Activated CD4-positive, CD25-positive, alpha-beta regulatory T cell treated with anti-CD3 and anti-CD28 coated beads, Interleukin-2, amount 50 U/mL, for 24 hours (primary cell): ENCODE measurements at places on chromosomes 12 and 14.

- no peak for ATAC-seq
Observed at GRCh38 chr14:20760950-20761349, 7.3 kb upstream of the EDDM3B start.

- peak; percentile 79 for ATAC-seq
Observed at GRCh38 chr12:12439636-12440035, 82.8 kb downstream of the BORCS5 start.

GRCh38 chr12:19994968-19995367 is 373.4 kb upstream of the PDE3A start:
- ATAC-seq: no peak

DNA sequence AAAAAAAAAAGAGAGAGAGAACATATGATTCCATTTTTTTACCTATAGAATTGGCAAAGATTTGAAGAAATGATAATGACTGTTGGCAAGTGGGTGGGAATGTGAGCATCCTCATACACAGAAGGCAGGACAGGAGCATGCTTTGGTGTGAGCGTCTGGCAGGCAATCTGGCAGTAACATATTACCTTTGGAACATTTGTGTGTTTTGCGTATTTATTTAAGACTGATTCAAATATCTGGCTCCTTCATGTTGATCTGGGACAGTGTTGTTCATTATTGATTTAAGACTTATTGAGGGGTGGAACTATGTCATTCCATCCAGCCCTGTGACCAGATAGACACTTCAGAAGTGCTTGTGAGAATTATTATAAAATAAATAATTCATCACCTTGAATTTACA is 53.1 kb downstream of the PPP1R36 start:
- ATAC-seq: no peak

DNA sequence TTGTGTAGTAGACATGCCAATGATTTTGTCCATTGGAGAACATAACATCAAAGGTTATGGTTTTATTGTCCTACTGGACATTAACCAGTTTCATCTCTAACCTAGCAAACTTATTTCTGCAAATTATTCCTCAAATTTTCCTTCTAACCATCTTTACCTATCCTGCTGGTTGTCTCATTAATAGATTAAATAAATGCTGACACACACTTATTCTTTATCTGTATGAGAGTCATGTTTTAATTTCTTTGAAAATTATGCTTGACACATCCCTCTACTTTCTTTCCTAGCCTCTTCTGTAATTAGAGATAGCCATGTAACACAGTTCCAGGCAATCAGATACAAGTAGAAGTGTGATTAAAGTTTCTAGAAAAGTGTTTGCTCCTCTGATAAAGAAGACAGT is 98.9 kb downstream of the RPS29 start:
- no peak for ATAC-seq

GRCh38 chr14:46369391-46369790 is 282.2 kb downstream of the RPL10L start:
- no peak for ATAC-seq

GRCh38 chr14:77301103-77301502 is 19.6 kb downstream of the POMT2 start:
- ATAC-seq: no peak

DNA sequence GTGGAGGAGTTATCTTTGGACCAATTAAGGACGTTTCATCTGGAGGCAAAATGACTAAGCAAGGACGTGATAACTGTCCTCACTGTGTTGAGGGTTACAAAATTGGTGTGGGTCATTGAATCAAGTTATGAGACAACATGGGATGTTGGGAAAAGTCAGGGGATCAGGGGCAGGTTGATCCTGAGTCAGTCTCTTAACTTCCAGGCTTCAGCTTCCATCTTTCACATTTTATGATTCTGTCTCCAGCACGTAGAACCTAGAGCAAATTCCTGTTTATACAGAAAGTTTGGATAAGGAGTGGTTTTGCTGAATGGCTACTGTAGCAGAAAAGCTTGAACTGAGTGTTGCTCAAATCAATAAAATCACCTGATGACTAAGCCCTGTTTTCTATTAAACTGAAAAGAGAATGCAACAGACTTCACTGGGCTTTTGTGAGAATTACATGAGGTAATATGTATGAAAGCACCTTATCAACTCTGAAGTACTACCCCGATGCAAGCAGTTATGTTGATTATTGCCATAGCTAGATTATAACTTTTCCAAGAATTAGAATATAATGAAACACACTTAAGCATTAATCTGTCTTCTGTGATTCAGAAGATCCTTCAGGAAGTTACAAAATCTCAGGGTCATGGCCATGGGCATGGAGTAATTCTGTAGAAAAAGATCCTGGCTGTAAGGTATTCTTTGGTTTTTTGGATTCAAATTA is 184.8 kb downstream of the ETV6 start:
- peak; percentile 17 for ATAC-seq

DNA sequence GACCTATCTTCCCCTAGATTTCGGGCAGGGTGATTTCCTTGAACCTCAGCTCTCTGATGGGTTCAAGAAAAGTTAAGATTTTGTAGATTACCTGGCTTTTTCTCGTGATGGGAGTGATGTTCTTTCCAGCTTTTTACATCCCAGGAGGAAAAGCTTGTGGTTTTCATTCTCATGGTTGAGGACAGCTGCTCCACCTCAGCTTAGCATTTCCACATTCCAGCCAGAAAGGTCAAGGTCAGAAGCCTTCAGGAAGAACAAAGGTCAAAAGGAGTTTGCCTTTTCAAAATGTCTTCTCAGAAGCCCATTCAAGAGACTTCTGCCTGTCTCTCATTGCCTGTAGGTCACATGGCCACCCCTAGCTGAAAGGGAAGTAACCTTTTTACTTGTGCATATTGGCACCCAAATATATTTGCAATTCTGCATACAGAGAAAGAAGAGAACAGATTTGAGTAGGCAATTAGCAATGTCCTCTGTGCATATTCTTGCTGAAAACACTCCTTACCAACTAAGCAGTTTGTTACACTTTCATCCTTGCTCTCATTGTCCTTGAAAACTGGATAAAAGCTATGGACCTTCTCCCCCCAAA is 6.6 kb upstream of the ADGRD1 start:
- no peak for ATAC-seq

GRCh38 chr12:96670334-96670899 is 181.0 kb downstream of the CFAP54 start:
- ATAC-seq: no peak

DNA sequence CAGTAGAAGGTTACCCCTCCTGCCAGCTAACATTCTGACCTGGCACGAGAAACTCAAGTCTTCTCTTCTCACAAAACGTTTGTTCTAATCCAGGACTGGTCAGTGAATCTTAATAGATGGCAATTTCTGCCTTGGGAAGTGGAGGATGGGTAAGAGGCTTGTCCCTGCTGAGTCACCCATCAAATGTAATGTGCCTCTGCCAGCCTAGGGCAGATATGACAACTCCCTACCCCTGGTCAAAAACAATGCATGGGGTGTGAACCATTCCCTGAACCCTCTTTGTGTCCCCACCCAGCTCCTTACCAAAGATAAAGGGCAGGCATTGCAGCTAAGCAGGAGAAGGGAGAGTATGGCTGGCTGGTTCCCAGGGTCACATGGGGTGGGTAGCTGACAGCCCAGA is 1052.9 kb downstream of the GALC start:
- ATAC-seq: no peak

DNA sequence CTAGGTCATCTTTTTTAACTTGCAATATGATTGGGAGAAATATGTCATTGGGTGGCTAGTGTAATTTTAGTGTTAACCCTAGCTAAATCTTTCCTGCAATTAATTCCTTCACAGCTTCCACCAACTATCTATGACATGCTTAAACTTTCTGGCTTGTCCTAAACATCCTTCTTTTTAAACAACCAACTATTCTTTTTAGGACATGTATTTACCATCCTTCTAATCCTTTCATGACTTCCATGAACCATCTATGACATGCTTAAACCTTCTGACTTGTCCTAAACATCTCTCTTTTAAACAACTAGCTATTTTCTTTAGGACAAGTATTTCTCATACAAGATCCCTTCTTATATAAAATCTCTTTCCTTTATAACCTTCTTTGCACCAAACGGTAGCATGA is 179.6 kb upstream of the PDZRN4 start:
- no peak for ATAC-seq

GRCh38 chr12:51864833-51865670 is 16.5 kb upstream of the FIGNL2 start:
- ATAC-seq: no peak

- no peak for ATAC-seq
Observed at GRCh38 chr12:80679346-80680131, 27.9 kb upstream of the MYF6 start.

GRCh38 chr14:60760644-60761364 is 26.2 kb downstream of the MNAT1 start:
- ATAC-seq: no peak

- ATAC-seq: no peak
Observed at GRCh38 chr12:98416845-98417244, 98.5 kb upstream of the TMPO start.

GRCh38 chr12:14576896-14577295 is 9.2 kb upstream of the PLBD1 start:
- no peak for ATAC-seq

- ATAC-seq: no peak
Observed at GRCh38 chr14:95180966-95181741, 23.8 kb upstream of the DICER1 start.

- no peak for ATAC-seq
Observed at GRCh38 chr12:3772380-3772779, 19.5 kb upstream of the CRACR2A start.

- no peak for ATAC-seq
Observed at GRCh38 chr14:91919814-91920213, 27.7 kb downstream of the FBLN5 start.

DNA sequence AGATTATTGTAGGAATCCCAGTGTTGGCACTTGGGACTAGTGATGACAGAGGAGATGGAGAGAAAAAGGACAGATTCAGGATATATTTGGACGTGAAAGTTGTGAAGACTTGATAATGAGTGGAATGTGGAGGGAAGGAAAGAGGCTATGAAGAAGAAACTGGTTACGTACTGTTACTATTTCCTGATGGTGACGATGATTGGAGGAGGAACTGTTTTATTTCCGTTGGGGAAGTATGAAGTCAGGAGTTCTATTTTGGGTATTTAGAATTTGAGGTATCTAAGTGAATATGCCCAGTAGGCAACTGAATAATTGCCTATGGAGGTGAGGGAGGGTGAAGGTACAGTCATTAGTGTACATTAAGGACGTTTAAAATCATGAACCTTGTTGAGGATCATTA is 207.2 kb downstream of the TMTC2 start:
- no peak for ATAC-seq

DNA sequence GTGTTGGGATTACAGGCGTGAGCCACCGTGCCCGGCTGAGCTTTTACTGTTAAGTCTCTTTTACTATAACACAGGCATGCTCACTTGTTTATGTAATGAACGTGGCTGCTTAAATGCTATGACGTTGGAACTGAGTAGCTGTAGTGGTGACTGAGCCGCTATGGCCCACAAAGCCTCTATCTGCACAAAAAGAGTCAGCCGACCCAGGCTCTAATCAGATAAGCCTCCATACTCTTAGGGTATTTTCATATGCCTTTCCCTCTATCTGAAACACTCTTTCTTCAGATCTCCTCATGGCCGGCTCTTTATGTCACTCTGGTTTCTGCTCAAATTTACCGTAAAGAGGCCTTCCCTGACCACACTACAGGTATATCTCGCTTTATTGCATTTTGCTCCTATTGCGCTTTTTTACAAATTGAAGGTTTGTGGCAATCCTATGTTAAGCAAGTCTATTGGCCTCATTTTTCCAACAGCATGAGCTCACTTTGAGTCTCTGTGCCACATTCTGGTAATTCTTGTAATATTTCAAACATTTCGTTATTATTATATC is 8.0 kb downstream of the SLC2A14 start:
- ATAC-seq: no peak

DNA sequence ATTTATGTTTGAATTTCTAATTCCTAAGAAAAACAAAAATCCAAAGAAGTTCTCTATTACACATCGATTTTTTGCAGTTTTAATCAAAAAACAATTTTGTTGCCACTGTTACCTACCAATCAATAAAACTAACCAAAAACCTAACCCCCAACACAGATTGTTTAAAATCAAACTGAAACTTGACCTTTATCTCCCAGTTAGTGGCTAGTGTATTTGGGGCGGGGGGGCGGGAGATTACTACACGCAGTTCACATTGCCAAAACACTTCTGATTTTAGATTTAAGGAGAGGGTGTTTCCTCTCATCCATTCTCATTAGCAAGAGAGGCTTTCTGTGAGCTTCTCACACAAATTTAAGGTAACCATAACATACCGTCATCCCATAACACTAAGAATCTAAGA is 6.4 kb downstream of the CDC42BPB start:
- no peak for ATAC-seq

GRCh38 chr12:96454396-96454795 is 35.0 kb upstream of the CFAP54 start:
- no peak for ATAC-seq

DNA sequence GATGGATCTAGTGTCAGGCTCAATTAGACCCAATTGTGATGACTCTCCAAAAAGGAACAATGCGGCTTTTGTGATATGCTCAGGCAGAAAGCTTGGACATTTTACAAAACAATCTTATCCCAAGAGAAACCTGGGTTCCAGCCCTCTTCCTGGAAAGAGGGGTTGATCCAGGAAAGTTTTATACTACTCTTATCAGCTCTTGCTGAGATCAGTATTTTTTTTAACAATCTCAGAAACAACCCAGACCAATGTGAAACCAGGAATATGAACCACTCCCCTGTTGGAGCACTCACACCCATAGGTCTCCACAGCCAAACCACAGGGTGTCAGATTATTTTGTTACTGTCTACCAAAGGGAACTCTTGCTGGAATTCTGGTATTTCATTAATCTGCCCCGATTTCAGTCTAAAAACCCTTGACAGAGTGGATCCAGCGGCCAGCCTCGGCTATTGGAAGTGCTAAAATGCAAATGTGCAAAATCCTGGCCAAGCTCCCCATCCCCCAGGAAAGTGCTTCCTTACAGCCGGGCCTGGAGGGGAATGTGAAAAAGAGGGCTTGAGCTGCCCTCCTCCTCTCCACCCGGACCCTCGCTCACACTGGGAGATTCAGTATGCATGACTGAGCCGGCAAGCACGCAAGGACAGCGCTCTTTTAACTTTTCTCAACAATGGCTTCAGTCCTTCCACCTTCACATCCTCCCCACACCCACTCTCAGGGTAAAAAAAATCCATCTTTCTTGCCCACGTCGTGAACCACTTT is 4.0 kb downstream of the FBXL14 start:
- no peak for ATAC-seq

- no peak for ATAC-seq
Observed at GRCh38 chr12:111417784-111418593, 12.3 kb downstream of the SH2B3 start.
